ENCODE measurements at places on chromosomes 7 and 10.

DNA sequence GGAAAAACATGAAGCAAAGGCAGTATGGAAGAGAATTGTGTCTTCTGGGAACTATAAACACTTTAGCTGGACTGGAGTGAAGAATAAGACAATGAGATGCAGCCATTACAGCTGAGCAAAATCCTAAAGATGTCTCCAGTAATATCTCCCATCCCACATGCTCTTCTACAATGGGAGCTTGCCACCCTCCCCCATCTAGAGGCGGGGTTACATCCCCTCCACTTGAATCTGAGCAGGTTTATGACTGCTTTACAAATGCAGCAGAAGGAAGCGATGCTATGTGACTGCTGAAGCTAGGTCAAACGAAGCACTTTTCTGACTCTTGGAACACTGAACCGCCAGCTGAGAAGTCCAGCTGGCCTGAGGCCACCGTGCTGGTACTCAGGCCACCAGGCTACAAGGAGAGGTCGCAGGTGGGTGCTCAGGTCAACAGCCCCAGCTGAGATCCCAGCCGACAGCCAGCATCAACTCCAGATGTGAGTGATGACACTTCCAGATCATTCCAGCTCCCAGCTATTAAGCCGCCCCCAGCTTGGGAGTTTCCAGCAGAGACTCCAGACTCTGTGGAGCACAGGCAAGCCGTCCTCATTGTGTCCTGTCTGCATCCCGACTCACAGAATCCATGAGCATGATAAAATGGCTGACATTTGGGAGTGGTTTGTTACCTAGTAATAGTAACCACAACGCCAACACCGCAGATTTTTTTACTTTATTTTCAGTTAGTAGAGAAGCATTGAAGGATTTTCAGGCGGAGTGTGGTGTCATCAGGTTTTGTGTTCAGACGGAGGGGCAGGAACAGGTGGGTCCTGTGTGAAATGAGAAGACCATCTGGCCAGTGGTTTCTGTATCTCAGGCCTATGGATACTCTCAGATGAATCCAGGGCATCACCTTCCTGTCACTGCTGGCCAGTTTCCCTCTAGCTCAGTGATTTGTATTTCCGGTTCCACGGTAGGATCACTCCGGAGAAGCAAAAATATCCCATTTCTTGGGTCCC lies 89.3 kb downstream of the NPY start:
- DNase-seq, result no peak

DNA sequence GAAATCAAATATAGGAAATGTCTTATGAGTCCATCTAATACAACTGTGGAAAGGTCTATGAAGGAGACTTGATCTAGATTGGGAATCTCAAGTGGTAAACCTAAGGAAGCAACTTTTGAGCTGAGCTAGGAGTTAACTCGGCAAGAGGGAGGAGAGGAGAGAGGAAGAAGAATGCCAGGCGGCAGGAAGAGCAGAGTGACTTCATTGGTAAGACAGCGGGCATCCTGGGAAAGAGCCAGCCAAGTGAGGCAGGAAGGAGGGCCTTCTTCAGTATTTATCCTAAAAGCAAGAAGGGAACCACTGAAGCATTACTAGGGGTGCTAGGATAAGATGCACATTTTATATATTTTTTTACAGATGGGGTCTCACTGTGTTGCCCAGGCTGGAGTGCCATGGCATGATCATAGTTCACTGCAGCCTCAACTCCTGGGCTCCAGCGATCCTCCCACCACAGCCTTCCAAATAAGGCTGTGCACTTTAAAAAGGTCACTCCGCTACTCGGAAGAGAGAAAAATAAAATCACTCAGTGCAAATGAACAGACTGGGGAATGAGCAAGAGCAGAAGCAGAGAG lies 2.0 kb downstream of the BCL7B start:
- no peak for DNase-seq

- no peak for DNase-seq
Measured at GRCh38 chr7:155568842-155569494, 22.6 kb upstream of the CNPY1 start.

- DNase-seq, result no peak
Measured at GRCh38 chr10:2791774-2792443, 275.4 kb upstream of the PFKP start.

- no peak for DNase-seq
Measured at GRCh38 chr7:148882192-148882591, 1.9 kb downstream of the EZH2 start.

DNA sequence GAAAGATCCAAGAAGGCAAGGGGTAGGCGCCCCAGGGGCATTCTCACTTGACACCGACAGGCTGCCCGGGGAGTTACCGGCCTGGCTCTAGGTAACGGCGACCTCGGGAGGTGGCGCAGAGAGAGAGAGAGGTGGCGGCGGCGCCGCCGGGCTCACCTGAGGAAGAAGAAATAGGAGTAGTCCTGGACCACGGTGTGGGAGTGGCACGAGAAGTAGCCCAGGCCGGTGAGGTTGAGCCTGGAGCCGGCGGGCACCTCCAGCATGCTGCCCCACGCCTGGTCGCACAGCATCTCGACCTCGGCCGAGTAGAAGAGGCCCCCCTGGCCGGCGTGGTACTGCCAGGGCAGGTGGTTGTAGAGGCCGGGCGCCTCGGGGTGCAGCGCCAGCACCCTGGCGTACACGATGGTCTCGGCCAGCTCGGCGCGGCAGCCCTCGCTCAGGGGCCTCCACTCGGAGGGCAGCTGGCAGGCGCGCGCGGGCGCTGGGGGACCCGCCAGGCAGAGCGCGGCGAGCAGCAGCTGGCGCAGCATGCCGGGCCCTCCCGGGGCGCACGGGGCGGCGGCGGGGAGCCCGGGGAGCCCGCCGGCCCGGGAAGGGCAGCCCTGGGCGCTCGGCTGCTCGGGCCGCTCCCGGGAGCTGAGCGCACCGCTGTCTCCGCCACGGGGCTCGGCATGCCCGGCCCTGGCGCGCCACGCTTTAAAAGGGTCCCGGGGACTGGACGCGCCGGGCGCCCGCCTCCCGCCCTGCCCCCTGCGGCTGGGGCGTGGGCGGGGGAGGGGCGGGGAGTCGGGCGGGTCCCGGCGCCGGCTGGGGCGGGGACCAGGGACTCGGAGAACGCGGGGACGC lies at the start of gene CCDC3:
Gene CCDC3, minus strand, starts transcription at position 673 of the 846 bp plus-strand sequence. Its CDS starts 143 bp downstream, at position 530.
- DNase-seq, result no peak

All from T-helper 1 cell (primary cell).